ENCODE measurements at places on chromosomes 5 and 9.

DNA sequence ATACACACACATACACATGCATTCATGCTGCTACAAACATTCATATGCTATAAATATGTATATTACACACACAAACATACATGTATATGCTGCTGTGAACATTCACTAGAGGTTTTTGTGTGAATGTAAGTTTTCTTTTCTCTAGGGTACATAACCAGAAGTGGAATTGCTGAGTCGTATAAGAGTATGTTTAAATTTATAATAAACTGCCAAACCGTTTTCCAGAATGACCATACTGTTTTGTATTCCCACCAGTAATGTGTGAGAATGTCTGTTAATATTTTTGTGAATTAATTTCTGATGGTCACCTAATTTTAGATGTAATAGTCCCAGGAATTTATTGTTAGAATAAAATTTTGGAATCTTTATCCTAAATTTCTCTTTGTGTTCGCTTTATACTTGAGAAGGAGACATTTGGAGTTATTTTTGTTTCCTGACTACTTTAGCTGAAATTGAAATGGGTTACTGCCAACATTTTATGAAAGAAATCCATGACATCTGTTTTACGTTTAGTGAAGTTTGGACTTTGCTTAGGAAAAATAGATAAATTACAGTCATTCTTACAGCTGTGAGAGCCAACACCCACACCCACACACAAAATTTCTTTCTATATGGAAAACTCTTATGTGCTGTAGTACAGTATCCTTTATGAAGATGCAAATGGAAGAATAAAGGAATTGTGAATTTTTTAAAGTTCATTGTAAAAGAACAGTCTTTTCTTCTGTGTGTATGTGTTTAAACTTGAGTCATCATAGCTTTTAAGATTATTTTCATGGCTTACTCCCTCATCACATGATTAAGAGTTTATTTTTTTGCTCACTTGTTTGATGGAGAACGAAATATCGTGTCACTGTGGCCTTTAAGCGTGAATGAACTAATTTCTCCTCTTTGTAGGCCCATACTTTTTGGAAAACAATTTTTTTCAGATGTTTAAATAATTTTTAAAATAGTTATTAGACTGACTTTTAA lies 24.3 kb downstream of the CENPP start:
- no peak for DNase-seq

- DNase-seq, result no peak
Measured at GRCh38 chr5:24325306-24325832, 319.4 kb downstream of the CDH10 start.

DNA sequence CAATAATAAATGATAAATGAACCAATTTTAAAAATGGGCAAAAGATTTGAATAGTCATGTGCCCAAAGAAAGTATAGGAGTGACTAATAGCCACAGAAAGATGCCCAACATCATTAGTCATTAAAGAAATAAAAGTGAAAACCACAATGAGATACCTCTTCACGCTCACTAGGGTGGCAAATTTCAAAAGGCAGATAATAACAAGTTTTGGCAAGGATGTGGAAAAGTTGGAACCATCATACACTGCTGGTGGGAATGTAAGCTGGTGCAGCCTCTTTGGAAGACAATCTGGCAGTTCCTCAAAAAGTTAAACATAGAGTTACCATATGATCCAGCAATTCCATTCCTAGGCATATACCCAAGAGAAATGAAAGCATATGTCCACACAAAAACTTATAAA lies 1819.8 kb downstream of the MAT2B start:
- no peak for DNase-seq

- no peak for DNase-seq
Measured at GRCh38 chr5:16391858-16392649, 73.5 kb downstream of the ZNF622 start.

DNA sequence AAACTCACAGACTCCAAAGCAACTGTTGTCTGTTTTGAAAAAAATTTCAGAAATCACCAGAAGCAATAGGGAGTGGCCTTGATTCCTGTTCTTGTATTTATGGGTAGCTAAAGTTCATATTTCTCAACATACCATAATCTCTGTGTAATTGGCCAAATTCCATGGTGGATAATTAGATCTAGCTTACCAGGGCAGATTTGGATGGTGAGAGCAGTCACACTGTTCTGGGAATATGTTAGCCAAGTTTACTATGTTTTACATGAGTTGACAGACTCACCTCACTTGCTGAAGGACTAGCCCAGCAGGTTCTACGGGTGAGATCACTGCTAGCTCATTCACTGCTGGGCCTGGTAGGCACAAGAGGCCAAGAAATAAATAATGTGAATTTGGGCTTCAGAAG lies 32.7 kb upstream of the CDKN2B start:
- DNase-seq, result no peak

GRCh38 chr9:13139641-13140171 lies 139.8 kb downstream of the MPDZ start:
- no peak for DNase-seq

DNA sequence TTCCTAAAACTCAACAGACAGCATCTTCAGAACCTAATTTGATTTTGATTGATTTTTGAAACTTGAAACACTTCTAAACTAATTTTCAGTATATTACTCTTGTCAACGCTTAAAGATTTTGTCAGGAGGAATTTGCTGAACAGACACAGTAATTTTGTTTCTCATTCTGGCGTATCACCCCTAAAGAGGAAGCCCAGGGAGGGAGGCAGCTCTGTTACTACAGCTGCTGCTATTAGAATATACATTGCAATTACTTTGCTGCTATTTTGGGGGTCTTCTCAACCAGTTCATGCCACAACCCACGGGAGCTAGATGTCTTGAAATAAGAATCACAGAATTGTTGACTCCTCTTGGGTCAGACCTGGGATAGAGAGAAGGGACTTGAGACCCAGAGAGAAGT lies 122.6 kb downstream of the TLR4 start:
- no peak for DNase-seq

DNA sequence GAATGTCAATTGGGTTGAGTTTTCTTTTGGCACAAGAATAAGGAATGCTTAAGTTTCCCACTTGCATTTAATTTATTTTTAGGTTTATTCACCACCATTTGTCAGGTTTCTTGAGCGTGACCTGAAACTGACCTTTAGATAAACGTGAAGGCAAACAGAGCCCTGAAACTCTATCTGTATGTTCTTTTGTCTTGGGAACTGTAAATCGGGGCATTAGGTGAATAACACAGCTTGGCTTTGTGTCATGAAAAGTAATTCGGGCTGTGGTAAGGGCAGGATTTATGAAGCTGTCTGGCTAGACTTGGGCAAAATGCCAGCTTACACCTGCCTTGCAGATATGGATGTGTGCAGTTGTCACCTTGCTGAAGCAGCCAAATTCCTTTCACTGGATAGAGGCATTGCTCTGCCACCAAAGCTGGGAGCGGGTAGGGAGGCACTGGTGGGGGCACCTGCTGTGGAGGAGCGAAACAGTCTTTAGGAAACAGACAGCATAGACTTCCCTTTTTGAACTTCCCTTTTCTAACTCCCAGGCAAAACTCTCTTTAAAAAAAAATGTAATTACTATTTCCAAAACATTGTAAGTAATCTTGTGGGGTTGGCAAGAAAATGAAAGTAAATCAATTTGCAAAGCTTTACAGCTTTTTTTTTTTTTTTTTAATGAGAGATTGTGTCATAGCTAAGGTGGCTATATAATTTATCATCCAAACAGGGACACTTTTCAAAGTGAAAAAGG lies 545.2 kb downstream of the CSNK1G3 start:
- DNase-seq, result no peak

GRCh38 chr5:173689737-173690360 lies 73.4 kb upstream of the BOD1 start:
- DNase-seq, result no peak

DNA sequence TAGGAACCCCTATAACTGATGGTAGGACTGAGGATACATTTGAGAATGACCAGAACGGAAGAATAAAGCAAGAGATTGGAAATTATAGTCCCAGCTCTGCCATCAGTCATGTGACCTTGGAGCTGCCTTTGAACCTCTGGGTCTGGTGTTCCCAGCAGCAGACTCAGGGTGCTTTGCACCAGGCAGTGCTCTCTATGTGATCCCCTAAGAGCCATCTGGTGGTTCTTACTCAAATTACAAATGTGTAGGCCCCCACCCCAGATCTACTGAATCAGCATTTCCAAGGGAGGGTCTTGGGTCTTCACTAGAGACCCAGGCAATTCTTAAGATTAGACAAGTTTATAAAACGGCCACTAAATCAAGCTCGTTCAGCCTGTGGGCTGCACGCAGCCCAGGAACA lies 40.2 kb upstream of the PRDM12 start:
- no peak for DNase-seq

GRCh38 chr5:97229196-97229595 lies 46.1 kb upstream of the RIOK2 start:
- no peak for DNase-seq

GRCh38 chr9:14222149-14222835 lies 91.6 kb downstream of the NFIB start:
- DNase-seq, result no peak
